ENCODE measurements at places on chromosomes 2 and 18.
A peak's percentile ranks its signal among the peaks of the same experiment; 100 is the strongest.

DNA sequence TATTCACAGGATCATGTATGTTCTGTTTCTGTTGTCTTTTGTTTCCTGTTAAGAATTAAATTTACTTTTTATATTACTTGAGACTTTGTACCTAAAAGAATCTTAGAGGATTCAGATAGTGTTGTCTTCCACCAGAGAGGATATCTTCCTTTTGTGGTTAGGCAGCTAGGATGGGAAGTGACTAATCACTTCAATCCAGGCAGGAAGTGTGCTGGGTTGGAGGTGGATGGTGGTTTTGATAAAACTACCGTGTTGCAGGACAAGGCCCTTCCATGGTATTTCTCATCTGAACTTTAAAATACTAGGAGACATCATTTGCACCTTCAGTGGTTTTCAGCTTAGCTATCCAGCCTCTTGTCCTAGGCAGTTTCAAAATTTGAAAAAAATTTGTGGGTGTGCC lies 728.6 kb upstream of the CDH2 start:
- no peak for DNase-seq

DNA sequence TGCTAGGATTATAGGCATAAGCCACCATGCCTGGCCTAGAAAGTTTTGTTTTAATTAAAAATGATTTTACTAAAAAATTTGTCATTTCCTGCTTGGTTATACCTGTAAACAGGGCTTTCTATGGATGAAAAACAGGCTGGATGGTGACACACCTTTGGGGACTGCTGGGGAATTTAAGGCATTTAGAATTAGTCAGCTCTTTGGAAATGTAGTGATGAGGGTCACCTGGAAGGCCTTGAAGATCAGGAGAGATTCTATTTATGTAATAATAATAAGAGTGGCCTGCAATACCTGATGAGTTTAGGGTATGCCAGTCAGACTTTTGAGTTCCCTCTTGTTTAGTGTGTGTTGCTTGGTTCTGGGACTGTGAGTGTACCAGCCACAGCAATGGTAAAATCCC lies 51.1 kb downstream of the RALBP1 start:
- no peak for DNase-seq

DNA sequence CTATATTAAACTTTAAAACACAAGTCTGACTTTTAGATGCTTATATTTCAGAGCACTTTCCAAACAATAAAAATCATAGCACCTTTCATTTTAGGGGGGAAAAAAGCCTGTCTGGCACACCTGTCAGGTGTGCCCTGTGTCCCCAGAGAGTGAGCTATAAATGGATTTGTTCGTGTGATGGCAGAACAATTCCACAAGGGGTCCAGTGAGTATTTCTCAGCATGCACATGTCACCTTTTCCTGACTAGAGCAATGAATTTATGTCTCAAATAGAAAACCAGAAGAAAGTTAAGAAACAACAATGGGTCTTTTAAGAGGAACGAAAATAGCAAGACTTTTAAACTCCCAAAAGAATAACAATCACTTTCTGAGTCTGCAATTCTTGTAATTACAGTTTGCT lies 55.9 kb downstream of the ACVR1C start:
- DNase-seq: peak; percentile 23

GRCh38 chr2:237873421-237873831 lies 14.0 kb downstream of the RAMP1 start:
- no peak for DNase-seq

- DNase-seq: no peak
Observed at GRCh38 chr2:208573569-208573968, 167.0 kb downstream of the PTH2R start.

GRCh38 chr18:53281406-53281805 lies 941.4 kb downstream of the DCC start:
- DNase-seq: no peak

GRCh38 chr2:217466104-217466503 lies 536.7 kb downstream of the TNS1 start:
- DNase-seq: no peak

DNA sequence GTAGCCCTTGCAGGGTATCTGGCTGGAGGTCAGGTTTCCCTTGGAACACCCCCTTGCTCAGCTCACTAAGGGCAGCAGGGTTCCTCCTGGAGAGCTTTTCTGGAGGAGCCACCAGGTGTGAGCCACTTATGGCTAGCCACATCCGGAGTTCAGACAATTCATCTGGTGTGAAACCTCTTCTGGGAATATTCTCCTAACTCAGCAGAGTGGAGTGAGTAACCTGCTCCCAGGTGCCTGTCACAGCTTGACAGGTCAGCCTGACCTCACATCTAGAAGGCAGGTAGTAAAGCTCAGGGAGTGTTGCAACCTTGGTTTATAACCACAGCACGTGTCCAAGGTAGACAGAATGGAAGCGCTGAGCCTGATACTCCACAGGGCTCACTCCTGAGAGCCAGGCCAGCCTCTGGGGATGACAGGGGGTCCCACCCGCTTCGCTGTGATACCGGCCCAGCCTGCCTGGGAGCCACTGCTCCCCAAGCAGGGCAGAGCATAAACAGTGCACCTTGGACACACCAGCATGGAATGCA lies 62.6 kb upstream of the TGFA start:
- DNase-seq: no peak

DNA sequence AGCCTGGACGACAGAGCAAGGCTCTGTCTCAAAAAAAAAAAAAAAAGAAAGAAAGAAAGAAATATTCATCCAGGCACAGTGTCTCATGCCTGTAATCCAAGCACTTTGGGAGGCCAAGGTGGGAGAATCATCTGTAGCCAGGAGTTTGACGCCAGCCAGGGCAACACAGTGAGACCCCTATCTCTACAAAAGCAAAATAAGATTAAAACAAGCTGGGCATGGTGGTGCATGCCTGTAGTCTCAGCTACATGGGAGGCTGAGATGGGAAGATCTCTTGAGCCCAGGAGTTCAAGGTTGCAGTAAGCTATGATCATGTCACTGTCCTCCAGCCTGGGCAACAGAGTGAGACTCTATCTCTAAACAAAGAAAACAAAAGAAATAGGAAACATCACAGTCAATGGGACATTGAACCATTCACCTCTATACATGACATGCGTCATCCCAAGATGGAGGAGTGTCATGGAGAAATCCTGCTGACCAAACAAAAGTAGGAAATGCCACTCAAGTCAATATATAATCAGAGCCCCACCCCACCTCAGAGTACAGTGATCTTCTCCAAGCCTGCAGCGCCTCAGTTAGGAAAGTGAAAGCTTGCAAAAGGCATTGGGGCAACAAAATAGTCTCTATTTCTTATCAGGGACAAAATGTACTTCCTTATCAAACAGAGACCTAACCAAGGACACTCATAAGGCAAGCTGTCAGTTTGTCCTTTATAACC lies 9.8 kb downstream of the FEV start:
- DNase-seq: no peak

DNA sequence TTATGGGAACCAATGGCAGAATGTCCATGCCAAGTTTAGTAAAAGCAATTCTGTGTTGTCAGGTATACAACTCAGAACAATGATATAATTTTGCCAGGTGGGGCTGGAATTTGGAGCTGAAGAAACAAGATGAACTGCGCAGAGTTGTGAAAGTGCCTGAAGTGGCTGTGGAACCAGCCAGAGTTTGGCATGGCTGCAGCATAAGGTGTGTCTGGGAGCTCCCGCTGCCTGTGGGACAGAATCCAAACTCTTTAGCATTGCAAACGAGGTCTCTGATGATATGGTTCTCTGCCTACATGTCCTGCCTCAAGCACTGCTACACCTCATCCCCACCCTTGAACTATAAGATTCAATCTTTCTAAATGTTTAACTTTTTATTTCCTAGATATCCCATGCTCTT lies 909.7 kb downstream of the EPHA4 start:
- no peak for DNase-seq

- peak; percentile 53 for DNase-seq
Observed at GRCh38 chr2:212733273-212733672, 194.7 kb upstream of the ERBB4 start.
